Right forelimb (tissue), 1 donor: ENCODE measurements at places on chromosomes 1 and 21.
A peak's percentile ranks its signal among the peaks of the same experiment; 100 is the strongest.

GRCh38 chr1:19164274-19165015, 45.6 kb downstream of the UBR4 start:
- DNase-seq: no peak

- no peak for DNase-seq
These were observed 36.3 kb downstream of the MSTO1 start for GRCh38 chr1:155646307-155646706.

GRCh38 chr1:34398916-34399275, 222.2 kb downstream of the C1orf94 start:
- DNase-seq: no peak

DNA sequence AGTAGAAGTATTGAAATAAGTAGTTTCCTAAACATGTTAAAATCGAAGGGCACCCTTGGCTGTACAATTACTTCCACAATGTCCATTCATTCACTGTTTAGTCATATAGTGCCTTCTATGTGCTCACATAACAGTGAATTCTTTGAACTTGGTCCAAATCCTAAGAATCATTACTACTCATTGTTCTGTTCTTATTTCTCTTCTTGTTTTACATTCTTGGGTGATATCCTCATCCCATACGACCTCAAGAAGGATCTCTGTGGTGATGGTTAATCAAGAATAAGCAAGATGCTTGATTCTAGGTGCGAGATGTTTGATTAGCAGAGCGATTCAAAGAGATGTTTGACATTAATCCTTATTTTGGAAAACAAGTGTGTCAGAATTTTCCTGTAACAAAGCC, 667.4 kb upstream of the ZP4 start:
- DNase-seq: no peak

DNA sequence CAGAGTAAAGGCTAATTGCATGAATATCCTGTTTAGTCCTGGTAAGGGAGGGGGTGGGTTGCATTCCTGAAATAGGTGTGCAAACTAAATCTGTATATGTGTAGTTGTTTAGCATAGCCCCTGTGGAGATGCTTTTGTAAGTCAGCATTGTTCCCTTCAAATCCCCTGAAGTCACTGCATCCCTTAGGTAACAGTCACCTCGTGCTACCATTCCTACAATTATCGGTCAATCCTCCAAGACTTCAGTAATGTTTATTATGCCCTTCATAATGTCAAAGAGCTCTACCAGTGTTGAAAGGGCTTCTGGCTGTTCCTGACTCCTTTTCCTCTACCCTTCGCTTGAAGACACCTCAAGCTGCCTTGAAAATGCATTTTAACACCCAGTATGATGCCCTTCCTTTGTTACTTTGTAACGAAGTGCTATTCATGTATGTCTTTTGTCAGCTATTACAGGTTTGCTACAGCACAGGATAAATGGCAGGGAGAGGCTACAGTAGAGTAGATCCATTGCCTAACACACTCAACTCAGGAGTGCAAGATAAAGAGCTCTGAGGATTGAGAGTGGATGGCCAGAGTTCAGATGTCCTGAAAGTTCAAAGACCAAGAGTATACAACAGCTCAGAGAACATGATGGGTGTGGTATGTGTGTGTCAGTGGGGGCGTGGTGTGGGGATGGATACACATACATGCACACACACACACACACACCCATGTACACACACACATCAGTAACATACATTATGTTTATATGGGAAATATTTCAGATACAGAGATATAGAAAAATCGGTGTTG, 27.4 kb upstream of the FOXD3 start:
- no peak for DNase-seq

DNA sequence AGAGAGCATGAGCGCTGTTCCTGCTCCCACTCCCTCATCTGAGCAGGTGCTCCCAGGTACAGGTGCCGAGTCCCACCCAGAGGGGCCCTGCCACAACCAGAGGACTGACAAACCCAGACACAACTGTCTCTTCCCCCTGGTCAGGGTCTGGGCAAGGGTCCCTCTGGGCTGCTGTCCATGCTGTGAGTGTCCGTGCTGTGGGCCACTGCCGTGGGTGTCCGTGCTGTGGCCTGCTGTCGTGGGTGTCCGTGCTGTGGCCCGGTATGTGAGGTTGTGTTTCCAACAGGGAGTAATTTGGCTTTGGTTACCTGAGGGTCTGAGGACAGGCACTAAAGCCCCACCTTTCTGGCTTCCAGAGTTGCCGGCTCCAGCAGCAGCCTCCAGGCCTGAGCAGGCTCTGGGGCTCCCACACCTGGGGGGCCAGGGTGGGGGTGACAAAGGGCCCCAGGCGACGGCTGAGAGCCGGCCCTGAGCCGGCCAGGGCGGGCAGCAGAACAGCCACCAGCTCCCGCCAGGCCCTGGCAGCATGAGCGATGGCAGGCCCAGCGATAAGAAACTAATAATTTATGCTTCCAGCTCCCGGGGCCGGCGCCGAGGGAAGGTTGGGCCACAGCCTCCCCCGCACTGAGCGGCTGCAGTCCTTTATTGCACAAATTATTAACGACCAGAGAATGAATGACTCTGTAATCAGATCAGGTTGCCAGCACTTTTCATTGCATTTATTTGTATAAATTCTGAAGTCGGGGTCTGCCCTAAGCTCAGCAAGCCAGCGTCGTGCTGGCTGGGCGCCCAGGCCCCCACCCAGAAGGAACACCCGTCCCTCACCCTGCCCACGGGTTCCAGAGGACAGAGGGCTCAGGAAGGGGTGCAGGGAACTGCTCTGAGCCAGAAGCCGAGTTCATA, 7.3 kb upstream of the SAMD11 start:
- DNase-seq: peak; percentile 38

- DNase-seq: no peak
These were observed 10.0 kb downstream of the ARF1 start for GRCh38 chr1:228092342-228093049.

- no peak for DNase-seq
These were observed 22.2 kb upstream of the TNNI1 start for GRCh38 chr1:201443747-201444146.

DNA sequence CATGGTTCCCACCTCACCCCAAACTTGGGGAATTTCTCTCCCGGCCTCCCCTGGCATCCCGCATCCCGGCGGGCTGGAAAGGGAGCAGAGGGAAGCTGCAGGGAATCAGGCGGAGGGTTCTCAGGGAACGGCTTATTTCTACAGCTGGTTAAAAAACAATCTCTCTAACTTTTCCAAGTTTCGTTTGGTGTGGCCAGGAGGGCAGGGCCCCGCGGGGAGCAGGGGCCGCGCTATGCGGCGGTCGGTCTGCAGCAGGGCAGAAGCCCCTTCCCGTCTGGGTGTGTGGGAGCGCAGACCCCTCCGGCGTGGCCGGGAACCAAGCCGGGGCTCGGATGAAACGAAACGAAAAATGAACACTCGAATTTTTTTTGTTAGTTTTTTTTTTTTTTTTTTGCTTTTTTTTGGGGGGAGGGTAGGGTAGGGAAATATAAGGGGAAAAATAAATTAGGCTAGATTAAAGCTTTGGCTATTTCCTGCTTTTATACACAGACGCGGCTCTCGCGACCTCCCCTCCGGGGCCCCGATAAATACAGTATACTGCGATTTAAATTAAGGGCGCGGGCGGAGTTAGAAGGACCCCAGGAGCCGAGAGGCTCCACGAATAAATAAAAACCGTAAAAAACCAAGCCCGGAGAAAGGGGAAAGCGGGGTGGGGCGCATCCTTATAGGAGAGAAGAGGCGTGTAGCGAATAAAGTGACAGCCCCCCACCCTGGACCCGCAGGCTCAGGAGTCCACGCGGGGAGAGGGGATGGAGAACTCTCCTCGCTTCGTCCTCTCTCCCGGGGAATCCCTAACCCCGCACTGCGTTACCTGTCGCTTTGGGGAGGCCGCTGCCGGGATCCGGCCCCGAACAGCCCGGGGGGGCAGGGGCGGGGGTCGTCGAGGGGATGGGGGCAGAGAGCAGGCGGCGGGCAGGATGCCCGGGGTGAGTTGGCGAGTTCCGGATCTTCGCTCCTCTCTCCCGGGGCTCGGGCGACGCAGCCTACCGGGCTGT, 2.1 kb downstream of the POU3F1 start:
- no peak for DNase-seq

- no peak for DNase-seq
These were observed 1.7 kb upstream of the PBX1 start for GRCh38 chr1:164557270-164557669.

- no peak for DNase-seq
These were observed 5.7 kb upstream of the CYP4B1 start for GRCh38 chr1:46793126-46793525.

- no peak for DNase-seq
These were observed 51.4 kb upstream of the RGL1 start for GRCh38 chr1:183753464-183753891.

- DNase-seq: no peak
These were observed 81.0 kb downstream of the MAN1C1 start for GRCh38 chr1:25697435-25698217.

DNA sequence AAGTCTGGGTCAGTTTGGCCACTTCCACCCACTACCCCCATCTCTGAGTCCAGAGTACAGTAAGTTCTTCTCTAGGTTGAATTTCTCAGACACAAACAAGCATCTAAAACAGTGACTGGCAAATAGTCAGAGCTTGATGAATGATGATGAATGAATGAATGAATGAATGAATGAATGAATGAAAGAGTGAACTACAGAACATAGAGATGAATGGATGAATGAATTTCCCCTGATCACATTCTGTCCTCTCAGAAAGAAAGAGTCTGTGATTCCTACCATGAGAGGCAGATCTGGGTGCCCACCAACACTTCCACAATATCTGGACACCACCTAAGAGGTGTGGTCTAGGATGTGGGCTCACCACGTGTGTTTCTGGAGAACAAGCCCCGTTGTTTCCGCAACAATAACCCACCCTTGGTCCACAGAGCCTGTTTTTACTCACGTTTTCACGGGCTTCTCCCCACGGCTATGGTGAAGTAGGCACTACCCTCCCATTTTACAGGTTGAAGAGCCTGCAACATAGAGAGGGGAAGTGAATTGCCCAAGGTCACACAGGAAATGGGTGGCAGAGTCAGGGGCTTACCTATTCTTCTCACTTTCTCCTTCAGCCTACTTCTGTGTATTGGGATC, 40.2 kb upstream of the IFFO2 start:
- no peak for DNase-seq

DNA sequence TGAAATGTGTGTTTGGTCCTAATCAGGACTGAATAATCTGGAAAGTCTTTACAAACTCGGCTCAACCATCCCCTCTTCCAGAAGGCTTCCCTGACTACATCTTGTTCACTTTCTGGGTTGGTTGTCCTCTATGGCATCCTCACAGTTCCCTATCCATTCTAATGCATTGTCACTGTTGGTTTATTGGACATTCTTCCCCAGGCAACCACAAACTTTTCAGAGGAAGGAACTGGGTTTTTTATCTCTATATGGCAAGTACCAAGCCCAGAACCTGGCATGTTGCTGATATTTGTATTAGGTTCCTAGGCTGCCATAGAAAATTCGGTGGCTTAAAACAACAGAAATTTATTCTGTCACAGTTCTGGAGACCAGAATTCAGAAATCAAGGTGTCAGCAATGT, 363.5 kb upstream of the ST6GALNAC5 start:
- DNase-seq: no peak

GRCh38 chr1:81920245-81920740, 119.6 kb downstream of the ADGRL2 start:
- DNase-seq: no peak

GRCh38 chr1:78007677-78008341, 3.1 kb downstream of the DNAJB4 start:
- no peak for DNase-seq

DNA sequence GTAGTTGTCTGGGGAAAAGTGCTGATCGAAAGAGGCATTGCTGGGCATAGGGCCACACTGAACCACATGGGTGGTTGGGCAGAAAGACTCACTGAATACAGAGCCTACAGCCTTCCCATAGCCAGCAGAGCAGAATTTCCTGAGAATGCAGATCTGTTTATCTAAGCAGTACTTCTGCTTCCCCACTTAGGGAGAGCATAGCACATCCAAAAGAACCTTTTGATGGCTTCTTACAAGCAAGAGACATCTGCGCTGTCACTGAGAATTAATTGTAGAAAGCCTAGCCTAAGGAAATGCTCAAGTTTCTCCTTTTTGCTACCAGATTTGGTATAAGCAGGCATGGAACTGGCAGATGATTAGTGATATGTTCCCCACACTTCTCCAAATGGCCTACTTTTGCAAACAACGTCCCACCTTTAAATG, 13.0 kb upstream of the KLHDC8A start:
- DNase-seq: no peak

GRCh38 chr1:92975551-92976232, 14.4 kb upstream of the DIPK1A start:
- DNase-seq: no peak

DNA sequence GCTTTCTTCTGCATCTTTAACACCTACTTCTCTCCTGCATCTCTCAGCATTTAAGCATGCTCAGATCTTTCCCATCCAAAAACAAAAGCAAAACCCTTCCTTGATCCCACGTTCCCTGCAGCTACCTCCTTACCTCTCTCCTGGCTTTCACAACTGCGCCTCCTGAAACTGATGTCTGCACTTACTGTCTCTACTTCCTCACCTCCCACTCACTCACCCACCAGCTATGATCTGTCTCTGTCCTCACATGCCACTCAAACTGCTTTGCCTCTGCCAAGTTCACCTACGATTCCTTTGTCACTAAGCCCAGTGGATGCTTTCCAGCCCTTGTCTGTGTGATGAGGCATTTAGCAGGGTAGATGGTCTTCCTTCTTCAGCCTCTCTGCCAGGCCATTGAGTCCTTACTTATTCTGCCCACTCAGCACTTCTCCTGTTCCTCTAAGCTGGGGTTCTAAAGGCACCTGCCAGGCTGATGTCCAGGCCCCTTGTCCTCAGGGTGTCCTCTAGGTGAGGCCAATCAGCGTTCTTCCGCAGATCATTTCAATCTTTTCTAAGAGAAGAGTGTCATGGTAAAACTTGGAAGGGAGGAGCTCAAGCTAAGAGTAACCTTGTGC, 10.0 kb upstream of the GJB3 start:
- DNase-seq: no peak

DNA sequence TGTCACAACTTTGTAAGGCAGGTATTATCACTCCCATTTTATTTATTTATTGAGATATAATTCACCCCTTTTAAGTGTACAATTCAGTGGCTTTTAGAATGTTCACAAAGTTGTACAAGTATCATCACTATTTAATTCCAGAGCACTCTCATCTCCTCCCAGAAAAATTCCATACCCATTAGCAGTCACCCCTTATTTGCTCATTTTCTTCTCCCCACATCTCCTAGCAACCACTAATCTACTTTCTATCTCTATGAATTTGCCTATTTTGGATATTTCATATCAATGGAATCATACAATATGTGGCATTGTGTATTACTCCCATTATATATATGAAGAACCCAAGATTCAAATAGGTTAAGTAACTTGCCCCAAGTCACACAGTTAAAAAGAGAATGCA, 7.0 kb downstream of the DSTYK start:
- DNase-seq: no peak

- no peak for DNase-seq
These were observed 3.3 kb upstream of the PCBP3 start for GRCh38 chr21:45640001-45640887.
